Activated CD4-positive, CD25-positive, alpha-beta regulatory T cell (primary cell): ENCODE measurements at places on chromosomes 16 and 17.

GRCh38 chr16:15970202-15970601 lies 20.8 kb downstream of the ABCC1 start:
- DNase-seq = no peak

GRCh38 chr17:43845766-43846165 lies 1.2 kb upstream of the CD300LG start:
- DNase-seq = no peak

DNA sequence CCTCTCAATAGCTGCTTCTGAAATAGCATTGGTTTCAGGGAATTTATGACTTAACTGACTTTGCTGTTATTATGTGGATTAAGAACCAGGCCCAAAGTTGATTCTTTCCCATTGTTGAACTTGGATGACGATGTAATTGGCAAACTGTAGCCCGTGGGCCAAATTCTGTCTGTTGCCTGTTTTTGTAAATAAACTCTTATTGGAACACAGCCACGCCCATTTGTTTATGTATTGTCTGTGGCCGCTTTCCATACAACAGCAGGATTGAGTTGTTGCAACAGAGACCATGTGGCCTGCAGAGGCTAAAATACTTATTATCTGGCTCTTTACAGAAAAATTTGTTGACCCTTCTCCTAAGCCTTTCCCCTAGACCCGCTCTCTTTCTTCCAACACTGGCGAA lies 31.6 kb downstream of the NTN1 start:
- DNase-seq = no peak

DNA sequence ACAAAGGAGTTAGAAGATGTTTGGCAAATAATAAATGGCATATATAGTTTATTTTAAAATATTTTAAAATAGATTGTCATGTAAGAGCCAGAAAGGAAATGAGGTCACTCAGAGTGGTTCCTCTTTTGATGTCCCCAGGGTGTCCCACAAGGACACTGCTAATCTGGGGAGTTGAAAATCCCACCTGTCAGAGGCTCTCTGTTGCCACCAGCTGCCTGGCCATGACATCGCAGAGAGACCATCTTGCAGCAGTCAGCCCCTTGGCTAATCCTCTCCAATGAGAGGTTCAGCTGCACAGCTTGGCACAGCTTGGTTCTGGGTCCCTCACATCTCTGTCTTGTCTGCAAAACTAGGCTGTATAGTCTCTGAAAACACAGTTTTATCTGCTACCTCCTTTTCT lies 11.0 kb upstream of the RBFOX1 start:
- no peak for DNase-seq

- DNase-seq = no peak
Measured at GRCh38 chr16:87133112-87133850, 183.9 kb downstream of the C16orf95 start.

DNA sequence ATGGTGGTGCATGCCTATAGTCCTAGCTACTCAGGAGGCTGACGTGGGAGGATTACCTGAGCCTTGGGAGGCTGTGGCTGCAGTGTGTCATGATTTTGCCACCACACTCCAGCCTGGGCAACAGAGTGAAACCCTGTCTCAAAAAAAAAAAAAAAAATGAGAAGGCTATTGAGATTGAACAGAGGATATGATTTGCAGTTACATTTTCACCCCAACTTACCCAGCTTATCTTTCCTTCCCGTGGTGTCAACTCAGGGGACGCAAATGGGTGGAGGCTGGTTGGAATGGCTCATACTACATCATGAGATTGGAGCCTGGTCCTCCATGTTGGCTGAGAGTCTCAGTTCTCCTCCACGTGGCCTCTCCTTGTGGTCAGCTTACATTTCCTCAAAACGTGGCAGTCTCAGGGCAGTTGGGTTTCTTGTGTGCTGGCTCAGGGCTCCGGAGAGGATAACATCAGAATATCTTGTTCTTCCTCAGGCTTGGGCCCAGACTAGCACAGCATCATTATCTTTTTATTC lies 17.2 kb upstream of the NSMCE1 start:
- DNase-seq = no peak

- no peak for DNase-seq
Measured at GRCh38 chr16:87527055-87527724, 34.4 kb upstream of the ZCCHC14 start.

DNA sequence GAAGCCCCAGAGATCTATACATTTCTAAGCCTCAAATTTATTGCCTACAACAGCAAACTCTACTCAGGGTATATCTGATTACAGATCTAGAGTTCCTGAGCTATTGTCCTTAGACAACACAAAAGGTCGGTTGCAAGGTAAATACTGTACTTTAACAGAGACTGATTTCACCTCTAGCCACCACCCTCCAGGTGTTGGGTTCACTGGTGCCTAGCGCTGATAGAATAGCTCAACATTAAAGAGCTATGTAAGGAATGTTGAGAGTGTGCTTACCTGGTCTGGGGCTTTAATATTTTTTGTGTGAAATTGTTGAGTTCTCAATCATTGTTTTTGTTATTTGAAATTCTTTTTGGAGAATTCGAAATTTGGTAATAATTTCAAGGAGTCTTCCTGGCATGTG lies 277.0 kb upstream of the PSMD7 start:
- no peak for DNase-seq
